Calu3 (cell line): ENCODE measurements at places on chromosomes 3 and 15.

DNA sequence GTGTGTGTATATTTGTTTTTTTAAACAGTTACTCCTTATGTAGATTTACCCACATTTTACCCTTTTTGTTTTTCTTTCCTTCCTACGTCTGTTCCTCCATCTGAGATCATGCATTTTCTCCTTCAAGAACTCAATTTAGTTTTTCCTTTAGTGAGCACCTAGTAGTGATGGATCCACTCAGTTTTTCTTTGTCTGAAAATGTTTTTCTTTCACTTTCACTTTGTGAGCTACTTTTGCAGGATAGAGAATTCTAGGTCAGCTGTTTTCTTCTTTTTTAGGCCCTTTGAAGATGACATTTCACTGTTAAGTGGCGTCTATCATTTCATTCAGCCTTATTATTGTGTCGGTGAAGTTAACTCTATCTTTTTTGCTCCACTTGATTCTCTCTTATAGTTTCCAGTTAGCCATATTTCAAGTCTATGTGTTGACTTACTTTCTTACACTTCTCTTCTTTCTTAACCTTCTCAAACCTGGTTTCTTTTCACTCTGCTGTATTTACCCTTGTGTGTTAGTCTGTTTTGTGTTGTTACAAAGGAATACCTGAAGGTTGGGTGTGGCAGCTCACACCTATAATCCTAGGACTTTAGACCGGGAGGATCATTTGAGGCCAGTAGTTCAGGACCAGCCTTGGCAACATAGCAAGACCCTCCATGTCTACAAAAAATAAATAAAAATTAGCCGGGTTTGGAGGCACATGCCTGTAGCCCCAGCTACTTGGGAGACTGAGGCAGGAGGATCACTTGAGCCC lies 55.8 kb downstream of the PRKCI start:
- no peak for DNase-seq

DNA sequence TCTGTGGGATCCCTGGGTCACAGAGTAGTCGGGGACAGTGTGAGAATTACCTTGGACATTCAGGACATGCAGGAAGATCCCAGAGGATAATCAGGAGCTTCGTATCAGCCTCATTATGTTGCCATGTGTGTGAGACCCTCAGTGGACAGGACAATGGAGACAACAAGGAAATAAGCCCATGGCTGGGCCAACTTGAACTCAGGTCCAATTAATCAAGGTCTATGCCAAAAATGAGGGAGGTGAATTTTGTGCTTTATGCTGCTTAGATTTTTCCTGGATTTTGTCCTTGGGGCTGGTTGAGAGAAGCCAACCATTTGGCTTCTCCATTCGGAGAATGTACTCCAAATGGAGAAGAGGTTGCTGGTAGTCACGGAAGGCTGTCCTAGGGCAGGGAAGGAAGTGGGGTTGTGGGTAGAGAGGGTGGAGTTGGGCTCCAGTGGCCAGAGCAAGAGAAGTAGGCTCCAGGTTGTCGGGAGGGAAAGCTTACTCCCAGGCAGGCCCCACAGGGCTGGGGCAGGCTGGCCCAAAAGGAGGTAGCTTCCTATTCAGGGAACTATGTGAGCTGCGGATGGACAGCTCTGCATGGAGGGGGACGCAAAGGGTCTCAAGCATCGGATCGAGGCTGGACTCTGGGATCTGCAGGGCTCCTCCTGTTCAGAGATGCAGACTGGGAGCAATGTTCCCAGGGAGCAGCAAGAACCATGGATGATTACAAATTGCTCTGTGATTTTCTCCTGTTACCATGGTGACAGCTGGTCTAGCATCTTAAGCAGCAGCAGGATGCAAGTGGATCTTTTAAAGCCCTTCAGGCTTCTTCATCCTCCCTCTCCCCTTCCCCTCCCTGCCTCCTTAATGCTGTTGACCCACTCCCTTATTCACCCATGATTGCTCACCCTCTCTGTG lies 91.1 kb downstream of the WNT7A start:
- DNase-seq, result no peak

GRCh38 chr15:75695634-75696310 lies 16.9 kb downstream of the CSPG4 start:
- no peak for DNase-seq

- no peak for DNase-seq
These were observed 155.0 kb downstream of the DUT start for GRCh38 chr15:48486228-48486627.

DNA sequence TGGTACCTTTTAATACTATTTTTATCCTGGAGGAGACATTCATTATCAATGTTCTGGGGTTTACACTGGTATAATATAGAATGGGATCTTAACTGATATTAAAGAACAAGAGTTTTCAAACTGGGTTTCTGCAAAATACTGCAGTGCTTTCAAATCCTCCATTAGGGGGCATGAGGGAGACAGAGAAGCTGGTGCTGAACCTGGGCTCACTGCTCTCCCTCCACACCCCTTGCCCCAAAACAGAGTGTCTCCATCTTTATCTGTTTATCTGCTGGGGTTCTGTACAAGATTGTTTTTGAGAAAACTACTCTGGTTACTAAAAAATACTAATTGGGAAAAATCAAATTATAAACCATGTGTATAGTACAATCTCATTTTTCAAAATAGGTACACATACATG lies 41.7 kb downstream of the CADPS start:
- DNase-seq, result no peak

GRCh38 chr3:15307580-15307979 lies 24.8 kb downstream of the SH3BP5 start:
- no peak for DNase-seq

DNA sequence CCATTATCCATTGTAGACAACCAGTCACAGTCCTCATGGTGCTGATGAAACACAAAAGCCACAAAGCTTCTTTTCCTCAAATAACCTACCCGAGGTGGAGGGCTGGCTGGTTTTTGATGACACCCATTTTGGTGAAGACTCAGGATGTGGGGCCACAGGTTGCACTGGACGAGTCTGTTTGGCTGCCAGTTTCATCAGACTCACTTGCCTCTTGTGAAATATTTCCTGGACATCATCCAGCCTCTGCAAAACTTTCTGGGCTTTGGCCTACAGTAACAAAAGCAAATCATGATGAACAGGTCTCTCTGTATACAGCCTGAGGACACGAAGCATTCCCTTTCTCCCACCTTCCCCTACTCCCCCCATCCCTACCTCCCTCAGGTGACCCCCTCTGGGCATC lies 42.2 kb downstream of the B3GNT5 start:
- DNase-seq, result peak; percentile 73

- DNase-seq, result no peak
These were observed 231.4 kb downstream of the LRRN1 start for GRCh38 chr3:4030624-4031023.

GRCh38 chr3:126156468-126156867 lies 23.9 kb downstream of the ALDH1L1 start:
- no peak for DNase-seq

GRCh38 chr3:139588450-139588849 lies 48.9 kb upstream of the RBP1 start:
- DNase-seq, result peak; percentile 41

DNA sequence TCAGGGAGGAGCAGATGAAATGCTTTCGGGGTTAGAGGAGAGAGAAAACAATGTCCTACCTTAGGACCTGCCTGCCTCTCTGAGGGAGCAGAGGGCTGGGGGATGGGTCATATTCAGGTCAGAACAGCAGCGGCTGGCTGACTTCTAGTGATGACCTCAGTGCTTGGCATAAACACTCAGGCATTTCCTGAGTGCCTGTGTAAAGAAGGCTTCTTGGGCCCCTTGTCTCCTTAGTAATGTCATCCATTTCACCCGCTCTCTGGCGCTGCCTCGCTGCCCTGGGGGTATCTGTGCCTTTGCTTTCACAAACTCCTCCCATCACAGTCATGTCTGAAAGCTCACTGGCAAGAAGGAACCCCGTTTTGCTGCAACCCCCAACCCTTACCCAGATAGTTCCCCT lies 82.9 kb upstream of the GSK3B start:
- peak; percentile 43 for DNase-seq

GRCh38 chr3:34207806-34208205 lies 409.4 kb downstream of the PDCD6IP start:
- no peak for DNase-seq

DNA sequence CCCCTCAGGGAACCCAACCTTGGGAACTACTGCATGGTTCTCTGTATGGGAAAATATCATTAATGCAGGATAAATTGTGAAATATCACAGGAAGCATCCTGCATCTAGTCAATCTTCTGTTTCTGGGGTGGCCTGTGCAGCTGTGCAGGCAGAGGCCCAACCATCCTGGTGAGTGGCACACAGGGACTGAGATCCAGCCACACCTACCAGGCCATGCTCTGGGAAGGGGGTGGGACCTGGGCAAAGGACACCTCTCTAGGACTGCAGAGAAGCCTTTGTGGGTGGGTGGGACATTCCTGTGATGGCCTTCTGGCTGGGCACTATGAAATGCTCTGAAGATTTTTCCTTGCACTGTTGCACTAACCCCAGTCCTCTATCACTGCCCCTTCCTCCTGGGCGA lies 26.8 kb downstream of the CCRL2 start:
- DNase-seq, result no peak

GRCh38 chr3:142509079-142509478 lies 61.2 kb upstream of the XRN1 start:
- DNase-seq, result no peak

DNA sequence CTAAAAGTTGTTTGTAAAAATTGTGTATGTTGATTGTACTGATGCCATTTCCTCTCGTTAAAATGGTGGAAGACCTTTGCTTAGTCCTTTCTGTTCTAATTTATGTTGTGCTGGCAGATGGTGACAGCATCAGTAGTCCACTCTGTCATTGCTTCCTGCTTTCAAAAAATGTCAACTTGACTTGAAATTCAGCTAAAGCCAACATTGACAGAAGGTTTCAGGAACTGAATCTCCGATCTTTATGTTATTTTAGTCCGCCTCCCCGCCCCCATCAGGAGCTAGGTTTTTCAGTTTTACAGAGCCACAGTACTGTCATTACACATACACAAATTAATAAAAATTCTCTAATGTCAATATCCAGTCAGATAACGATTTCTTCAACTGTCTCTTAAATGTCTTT lies 1.5 kb downstream of the CEP63 start:
- no peak for DNase-seq

- DNase-seq, result no peak
These were observed 871 bp downstream of the MAP1A start for GRCh38 chr15:43518197-43518761.

DNA sequence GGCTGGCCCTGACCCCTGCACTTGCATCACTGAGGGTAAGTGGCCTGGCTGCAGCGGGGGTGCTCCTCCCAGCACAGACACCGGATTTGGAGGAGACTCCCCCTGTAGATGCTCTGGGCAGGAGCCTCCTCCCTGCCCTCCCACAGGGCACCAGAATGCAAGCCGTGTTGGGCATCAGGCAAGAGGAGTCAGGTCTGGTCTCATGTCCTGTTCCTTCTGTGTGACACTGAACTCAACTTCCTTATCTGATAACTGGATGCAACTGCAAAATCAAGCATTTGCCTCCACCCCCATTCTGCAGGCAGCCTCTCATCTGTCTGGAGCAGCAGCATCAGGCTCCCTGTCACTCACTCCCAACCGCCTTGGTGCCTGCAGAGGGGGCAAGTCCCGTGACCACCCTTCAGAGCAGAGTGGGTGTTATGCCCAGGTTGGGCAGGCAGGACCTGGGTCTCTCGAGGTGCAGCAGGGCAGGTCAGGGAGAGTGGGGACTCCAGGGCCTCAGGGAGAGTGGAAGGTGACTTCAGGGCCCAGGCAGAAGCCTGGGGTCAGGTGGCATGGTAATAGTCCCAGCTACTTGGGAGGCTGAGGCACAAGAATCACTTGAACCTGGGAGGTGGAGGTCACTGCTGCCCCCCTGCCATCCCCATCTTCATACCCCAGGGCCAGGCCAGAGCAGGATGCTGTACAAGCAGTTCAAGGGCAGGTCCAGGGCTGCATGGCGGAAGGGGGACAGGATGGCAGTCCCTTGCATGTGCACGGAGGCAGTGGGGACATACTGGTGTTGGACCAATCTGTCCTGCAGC lies 10.5 kb upstream of the RPL29 start:
- no peak for DNase-seq

DNA sequence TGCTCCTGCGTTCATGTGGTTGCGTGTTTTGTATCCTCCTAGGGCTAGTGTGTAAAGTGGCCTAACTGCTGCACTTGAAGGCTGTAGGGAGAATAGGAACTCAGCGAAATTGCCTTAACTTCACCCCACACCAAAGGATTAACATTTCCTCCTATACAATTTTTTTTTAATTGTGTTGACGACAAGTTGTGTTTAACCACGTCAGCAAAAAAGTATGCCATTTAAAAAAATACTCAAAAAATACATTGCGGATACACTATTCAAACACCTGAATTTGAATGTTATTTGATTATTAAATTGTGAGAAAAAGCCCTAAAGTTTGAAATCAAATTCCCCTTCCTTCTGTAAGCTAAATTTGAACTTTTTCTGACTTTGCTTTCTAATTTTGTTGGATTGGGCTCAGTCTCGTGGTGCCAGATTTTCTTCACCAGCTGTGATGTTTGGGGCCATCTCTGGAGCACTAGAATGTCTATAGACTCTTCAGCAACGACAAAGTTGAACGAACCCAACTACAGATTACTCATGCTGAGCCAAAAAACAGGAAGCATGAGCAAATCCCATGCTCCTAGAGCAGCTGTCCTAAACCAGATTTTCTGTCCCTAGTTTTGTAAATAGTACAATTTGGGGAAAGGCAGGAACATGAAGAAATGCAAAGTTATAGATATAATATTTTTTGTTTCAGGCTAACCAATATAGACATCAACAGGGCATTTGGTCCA lies 8.1 kb upstream of the SLC9A9 start:
- no peak for DNase-seq

GRCh38 chr15:50181201-50181968 lies 611 bp upstream of the SLC27A2 start:
- DNase-seq, result no peak

GRCh38 chr3:99627062-99627826 lies 11.2 kb upstream of the COL8A1 start:
- DNase-seq, result no peak

DNA sequence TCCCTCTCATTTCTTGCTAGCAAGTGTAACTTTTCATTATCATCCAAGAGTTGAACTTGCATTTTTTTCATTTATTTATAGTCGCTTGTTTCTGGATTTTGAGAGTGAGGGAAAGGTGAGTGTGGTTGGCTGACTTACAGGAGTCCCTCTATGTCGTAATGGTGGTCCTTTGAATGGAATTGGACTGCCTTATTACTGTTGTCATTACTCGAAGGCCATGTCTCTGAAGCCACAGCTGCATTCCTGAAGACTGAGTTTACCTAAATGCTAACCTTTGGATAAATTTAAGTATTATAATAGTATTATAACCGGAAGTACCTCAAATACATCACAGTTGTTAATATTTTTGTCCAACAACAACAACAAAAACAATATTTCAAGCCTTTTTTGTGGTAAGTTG lies 488.9 kb downstream of the GABRG3 start:
- no peak for DNase-seq

- DNase-seq, result peak; percentile 71
These were observed 405.8 kb downstream of the IGSF11 start for GRCh38 chr3:118628704-118629341.
